ENCODE measurements at places on chromosomes 16 and 17. TPM values are rescaled to one million over a fixed set of nuclear protein-coding genes. Genes with fewer than 3 reads are reported as not detected.

SSH2 gene
- 3.6 TPM for total RNA-seq

AANAT gene
- not detected for total RNA-seq

CD300LG gene
- not detected for total RNA-seq

ZNF750 gene
- 9.2 TPM for total RNA-seq

GAST gene
- not detected for total RNA-seq

MYO15B gene
- 4.5 TPM for total RNA-seq

RPUSD1 gene
- 31.3 TPM for total RNA-seq

GP1BA gene
- total RNA-seq = not detected

CCL18 gene
- not detected for total RNA-seq

ATP5PD gene
- total RNA-seq = 266 TPM

HES7 gene
- total RNA-seq = 1.5 TPM

MYOCD gene
- under 0.01 TPM for total RNA-seq

MT1M gene
- 12.5 TPM for total RNA-seq

TMEM114 gene
- not detected for total RNA-seq

Data from tracheal epithelial cell (primary cell).